NCI-H2081 treated with DMSO at 0.1 percent for 48 hours (cell line): ENCODE measurements at places on chromosomes 2 and 18.

- no peak for DNase-seq
These were observed 201.7 kb downstream of the ALK start for GRCh38 chr2:29719639-29720038.

DNA sequence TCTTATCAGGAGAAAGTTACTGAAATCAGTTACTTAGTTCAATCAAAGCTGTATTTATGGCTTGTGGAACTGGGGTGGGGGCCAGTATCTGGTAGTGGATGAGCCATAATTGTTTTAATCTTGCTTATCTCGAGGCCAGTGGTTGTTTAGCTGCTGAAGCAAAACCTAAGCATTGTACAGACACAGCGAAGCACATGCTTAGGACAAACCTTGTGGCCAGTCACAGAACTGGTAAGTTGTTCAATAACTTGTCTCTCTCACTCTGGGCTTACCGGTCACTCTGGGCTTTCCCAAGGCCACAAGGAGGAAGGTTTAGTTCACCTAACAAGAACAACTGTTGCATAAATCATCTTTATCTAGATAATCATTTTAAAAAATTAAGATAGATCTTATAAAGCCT lies 296.6 kb upstream of the NETO1 start:
- no peak for DNase-seq

DNA sequence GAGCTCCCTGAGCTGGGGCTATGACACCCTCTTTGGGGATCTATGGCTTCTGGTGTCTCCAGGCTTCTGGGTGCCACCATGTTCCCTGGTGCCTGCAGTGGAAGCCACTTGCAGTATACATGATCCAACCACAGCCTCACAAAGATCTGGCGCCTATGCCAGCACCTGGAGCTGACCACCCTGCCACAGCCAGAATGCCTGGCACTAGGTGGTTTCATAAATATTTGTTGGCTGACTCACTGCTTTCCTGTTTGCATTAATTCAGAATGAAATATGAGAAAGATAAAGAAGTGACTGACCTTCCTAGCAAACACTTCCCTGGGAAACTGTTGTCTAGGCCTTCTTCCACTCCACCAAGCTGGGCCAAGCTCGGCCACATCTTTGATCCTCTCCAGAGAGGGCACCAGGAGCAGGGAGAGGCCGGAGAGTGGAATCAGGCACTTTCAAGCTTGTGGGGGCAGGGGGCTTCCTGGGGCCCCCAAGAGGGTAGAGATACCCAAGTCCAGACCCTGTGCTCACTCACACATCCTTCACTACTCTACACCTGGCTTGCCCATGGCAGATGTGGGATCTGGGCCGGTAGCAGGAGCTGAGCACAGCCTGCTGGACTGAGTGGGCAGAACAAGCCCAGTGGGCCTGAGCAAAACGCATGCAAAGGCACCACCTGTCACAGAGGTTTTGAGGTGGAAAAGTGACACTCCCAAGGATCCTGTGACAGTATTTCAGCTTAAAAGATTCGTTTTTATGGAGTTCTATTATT lies 565.7 kb downstream of the SLC4A3 start:
- no peak for DNase-seq

GRCh38 chr2:150097901-150098531 lies 389.5 kb downstream of the RND3 start:
- no peak for DNase-seq

- no peak for DNase-seq
These were observed 21.6 kb downstream of the MROH2A start for GRCh38 chr2:233799716-233800115.

DNA sequence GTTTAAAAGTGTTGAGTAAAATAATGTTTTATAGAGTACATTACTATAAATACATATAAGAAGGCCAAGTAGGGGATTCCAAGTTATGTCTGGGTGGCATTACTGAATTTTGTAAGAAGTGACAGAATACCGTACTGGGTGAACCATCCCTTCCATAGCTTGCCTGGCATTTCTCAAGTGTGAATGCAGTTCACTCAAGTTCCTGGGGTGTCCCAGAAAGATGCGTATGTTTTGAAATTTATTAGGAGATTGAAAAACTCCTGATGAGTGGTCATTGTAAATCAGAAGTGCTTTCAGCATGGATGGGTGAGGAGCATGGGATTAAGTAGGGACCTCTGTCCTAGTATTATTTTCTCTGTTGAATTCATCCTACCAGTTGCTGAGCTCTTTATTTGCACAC lies 103.2 kb downstream of the VAPA start:
- DNase-seq: no peak

DNA sequence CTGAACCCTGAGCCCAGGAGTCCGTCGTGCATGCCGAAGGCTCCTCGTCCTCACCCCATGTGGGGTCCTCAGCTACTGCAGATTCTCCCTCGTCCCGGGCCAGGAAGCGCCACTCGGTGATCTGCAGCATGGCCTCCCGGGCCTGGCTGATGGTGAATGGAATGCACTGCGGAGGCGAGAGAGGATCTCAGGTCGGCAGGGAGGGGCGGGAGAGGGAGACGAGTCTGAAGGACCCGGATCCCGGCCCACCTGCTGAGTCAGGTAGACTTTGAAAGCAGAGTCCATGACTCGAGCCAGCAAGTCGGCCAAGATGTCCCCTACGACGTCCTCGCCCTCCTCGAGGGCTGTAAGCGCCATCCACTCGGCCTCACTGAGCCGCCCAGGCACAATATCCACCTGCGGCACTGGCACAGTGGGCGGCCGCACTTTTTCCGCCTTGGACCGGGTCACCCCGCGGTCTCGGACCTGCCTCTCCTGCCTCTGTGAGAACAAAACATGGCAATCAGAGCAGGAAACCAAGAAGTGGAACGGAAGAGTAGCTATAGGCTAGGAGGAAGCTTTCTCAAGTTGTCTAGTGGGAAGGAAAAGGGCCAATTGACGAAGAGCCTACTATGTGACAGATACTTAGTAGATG lies 5.5 kb downstream of the C2orf81 start:
- DNase-seq: no peak

- DNase-seq: no peak
These were observed 11.2 kb downstream of the MREG start for GRCh38 chr2:216002101-216002678.

GRCh38 chr18:27996801-27997272 lies 180.1 kb downstream of the CDH2 start:
- no peak for DNase-seq

DNA sequence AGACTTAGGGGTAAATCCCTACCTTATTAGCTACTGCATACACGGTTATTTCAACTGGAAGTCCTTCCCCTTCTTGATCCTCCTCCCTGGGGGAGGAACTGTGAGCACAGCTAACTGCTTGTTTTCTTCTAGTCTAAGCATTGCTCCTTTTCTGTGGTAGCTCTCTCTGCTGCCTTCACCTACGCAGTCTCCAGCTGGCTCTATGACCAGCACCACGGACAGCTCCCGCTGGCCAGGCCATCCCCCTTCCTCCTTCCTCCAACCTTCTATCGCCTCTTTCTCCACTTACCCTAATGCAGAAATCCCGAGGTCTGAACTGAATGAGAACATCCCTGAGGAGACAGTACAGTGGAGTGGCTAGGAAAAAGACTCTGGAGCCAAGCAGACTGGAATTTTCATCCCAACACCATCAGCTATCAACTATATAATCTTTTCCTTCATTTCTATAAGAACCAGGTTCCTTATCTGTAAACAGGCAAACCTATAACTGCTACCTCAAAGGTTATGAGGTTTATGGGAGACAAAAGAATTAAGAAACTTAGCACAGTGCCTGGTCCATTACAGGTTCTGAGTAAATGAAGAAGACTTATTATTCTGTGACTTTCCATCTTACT lies 4.7 kb upstream of the CFAP65 start:
- DNase-seq: no peak

- DNase-seq: no peak
These were observed 15.3 kb downstream of the NMUR1 start for GRCh38 chr2:231514951-231515297.

GRCh38 chr2:235220331-235220730 lies 268.5 kb downstream of the SH3BP4 start:
- no peak for DNase-seq

DNA sequence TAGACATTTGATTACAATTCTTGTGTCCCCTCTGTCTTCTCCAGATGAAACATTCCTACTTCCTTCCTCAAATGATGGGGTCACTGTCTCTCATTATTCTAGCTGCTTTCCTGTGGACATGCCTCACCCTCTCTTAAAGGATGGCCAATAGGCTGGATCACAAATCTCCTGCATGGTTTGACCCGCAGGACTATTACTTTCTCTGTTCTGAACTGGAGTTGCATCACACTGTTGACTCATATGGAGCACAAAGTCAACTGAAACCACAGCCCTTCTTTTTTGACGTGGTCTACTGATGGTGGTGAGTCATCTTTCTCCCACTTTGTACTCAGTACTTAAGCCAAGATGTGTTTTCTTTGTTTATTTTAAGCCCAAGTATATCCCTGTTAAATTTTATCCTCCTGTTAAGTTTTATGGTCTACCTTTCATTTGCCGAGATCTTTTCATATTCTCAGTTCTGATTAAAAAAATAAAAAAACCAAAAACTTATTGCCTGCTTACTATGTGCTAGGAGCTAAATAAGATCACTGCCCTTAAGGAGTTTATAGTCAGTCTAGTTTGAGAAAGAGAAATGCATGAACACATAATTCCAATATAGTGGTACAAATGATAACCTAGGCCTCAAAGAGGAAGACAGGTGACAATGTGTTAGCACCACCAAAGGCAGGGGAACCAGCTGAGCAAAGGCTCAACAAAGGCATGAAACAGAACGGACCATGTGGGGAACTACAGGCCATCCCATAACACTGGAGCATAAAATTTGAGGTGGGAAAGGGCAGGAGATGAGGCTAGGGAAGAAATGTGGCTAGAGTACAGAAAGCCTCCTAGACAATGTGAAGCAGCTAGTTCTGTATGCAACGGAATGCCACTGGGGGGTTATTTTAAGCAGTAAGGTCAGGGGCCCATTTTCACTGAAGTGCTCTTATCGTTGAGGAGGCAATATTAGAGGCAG lies 67.6 kb upstream of the ZFP36L2 start:
- DNase-seq: no peak

DNA sequence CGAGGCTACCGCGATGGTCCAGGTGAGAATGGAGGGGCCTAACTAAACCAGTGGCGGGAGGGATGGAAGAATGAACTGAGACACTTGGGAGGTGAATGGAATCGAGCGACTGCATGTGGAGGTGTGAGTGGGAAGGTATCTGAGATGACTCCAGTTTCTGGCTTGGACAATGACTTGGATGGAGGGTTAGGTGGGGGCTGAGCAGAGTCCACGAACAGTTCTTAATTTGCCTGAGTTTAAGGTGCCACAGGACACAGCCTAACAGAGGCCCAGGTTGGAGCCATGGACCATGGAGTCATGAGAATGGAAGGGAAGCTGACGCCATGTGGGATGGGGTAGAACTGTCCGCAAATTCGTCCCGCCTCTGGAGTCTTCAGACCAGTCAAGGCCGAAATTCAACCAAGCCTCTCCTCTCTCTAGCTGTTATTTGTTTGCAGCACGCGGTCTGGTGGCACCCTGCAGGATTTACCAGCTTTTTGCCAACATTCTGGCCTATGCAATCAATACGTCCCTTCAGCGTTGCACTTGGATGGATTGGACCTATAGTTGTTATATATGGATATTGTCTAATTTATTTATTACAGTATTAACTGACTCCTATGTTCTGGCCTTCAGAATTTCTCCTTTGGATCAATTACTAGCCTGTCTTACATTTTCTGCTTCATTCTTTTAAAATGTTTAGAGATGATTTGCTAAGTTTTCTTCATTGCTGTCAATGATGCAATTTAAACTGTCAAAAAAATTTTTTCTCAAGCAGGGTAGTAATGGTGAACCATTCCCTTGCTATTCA lies 940 bp upstream of the BOLA3 start:
- no peak for DNase-seq

- DNase-seq: no peak
These were observed 38.8 kb upstream of the TMEM18 start for GRCh38 chr2:715854-716560.

DNA sequence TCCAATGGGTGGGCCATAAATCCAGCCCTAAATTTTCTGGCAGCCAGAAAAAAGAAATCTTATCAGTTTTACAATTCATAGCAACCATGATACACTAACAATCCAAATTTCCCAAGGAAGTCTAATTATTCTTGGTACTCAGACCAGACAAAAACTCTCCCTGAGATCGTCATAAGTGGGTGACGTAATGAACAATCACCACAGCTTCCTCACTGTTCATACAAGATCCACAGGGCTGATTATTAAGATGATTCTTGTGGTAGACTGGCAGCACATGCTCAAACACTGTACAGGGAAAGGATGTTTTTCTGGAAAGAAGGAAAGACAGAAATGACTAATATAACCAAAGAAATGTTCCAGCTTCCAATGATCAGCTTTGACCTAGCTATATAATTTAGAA lies 178.3 kb upstream of the CRIM1 start:
- no peak for DNase-seq

DNA sequence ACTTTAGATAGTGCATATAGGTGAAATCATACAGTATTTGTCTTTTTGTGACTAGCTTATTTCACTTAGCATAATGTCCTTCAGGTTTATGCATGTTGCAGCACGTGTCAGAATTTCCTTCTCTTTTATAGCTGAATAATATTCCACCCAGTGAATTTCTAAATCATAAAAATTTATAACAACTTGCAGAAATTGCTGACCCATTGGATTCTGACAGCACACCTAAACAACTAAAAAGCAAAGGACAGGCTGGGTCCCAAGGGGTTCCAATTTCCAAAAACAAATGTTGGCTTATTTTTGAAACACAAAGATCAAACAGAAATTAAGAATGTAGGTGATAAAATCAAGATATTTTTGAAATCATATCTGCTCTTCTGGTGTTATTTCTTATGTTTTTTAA lies 86.5 kb upstream of the ACKR3 start:
- no peak for DNase-seq

GRCh38 chr2:8615576-8616281 lies 66.1 kb upstream of the ID2 start:
- DNase-seq: no peak

GRCh38 chr2:46377666-46378560 lies 80.7 kb downstream of the EPAS1 start:
- no peak for DNase-seq

DNA sequence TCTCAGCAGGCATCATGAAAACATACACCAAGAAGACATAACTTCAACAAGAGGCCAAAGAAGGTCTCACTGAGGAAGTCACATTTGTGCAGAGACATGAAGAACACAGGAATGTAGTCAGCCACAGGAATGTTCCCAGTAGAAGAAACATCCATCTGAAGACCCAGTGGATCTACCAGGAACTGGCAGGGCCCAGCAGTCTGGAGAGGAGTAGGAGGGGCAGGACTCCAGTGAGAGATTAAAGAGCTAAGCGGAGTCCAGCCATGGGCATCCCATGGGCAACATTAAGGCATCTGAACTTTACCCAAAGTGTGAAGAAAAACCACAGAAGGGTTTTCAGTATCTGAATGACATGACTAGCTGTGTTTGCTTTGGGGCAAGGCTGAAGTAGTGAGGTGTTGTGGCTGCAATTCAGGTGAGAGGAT lies 103.1 kb downstream of the UPP2 start:
- DNase-seq: no peak
